HCT116 (cell line): ENCODE measurements at places on chromosomes 12 and 14.

DNA sequence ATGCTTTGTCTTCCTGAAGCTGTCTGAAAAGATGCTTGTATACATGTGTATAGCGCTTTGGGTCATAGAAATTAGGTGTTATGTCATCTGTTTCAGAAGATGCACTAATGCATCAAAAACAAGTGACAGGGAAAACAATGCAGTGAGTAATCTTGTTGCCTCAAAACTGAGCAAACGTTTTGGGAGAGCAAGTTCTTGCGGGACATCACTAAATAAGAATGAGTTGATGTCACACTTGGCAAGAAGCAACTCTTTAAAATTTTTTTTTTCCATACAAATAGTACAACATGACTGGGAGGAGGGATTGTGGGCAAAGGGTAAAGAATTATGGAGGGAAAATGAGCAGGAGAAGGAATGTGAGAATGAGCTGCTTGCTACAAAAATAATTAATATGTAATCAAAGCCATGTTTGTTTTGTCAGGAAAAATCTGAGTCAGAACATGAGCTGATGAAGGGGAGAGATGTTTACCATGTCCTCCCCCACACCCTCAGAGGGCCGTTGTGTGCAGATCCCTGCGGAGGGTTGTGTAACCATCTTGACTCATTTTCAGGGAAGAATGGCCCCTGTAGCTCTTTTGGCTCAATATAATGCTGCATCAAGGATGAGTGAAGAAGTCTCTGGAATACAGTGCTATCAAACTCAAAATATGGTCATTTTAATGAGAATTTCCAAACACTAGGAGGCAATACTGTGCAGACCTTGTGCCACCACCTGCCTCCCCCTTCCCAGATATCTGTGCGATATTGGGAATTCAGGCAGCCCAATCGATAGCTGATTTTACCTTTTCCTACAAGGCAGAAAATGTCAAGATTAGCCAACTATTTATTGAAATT lies 41.4 kb downstream of the BORCS5 start:
- DNase-seq, result no peak

DNA sequence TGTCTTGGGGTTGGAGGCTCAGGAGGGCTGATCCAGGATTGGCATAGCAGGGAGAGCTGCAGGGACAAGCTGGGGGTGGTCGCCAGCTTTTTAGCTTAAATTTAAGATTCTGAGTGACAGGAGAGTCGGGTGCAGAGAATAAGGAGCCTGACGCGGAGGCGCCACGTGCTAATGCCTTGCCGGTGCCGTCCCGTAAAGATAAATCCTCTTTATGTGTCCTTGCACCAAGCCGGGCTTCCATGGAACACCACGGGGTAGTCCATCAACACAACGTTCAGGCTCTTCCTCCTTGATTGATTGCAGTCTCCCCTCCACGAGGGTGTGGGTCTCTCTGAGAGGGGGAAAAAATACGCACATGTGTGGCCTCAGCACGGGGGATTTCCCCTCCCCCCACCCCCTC lies 3.9 kb downstream of the DLK1 start:
- no peak for DNase-seq

DNA sequence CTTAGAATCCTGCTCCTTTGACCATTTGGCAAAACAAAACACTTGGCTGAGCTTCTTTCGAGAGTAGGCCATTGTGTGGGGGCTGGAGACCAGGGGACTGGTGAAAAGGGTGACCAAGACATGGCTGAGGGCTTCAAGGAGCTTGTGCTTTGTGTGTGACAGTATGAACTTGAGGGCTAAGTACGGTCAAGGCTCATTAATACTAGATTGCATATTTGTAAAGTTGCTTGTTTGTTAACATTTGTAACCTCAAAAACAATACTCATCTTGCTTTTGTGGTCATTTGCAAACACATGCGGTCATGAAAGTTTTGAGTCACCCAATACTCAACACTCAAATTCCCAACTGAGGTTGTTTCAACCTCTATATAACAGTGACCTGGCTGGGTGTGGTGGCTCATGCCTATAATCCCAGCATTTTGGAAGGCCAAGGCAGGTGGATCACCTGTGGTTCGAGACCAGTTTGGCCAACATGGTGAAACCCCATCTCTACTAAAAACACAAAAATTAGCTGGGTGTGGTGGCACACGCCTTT lies 42.5 kb downstream of the ZFYVE26 start:
- DNase-seq, result no peak

- DNase-seq, result no peak
Observed at GRCh38 chr14:48738186-48738925, 847.8 kb downstream of the RPS29 start.

DNA sequence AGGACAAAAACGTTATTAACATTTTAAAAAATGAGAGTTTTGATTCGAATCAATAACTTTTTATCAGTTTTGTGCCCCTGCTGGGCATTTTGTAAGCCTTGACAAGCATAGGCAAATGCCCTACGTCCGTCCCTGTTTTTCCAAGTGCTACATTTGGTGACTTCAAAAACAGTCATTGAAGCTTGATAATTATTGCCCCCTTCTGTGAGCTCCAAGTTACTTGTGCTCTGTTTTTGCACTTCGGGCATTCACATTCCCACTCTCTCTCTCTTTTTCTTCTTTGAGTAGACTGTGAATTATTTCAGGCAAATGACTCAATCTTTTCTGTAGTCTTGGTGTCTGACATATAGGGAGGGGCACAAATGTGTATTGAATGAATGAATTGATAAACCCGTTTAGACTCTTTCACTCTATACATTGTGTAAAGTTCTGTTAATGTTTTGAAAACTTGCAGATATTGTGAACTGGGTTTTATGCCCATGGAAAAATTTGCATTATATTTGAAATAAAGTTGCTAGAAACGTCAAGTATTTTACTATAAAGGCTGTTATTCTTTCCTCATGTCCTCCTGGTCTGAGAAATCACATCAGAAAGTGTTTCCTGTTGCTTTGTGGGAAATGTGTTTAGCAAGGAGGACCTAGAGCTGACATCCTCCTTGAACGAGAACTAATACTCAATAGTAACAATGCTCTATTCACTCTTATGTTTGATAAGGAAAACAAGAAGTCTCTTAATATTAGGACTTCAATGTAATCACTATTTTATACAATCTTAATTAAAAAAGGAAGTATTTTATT lies 1.4 kb downstream of the APAF1 start:
- DNase-seq, result peak; percentile 15

GRCh38 chr14:70713511-70713916 lies 71.8 kb downstream of the TTC9 start:
- no peak for DNase-seq

DNA sequence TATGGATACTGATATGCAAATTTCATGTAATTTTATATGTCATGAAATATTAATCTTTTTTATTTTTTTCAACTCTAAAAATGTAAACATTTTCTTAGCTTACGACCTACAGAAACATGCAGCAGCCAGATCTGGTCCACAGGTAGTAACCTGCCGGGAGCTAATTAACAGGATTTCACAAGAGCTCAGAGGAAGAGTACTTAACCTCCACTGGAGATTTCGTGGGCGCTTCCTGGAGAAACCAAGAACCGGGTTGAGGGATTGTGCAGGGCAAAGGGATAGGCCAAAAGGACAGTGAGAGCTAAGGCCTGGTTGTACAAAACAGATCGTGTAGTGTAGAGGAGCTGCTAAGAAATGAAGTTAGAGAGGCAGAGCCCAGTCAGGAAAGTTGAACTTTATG lies 315.7 kb downstream of the PAWR start:
- DNase-seq, result no peak
